Germinal center (tissue), 1 donor: ENCODE measurements at places on chromosomes 5 and 9.
A peak's percentile ranks its signal among the peaks of the same experiment; 100 is the strongest.

- no peak for DNase-seq
These were observed 17.3 kb downstream of the SIL1 start for GRCh38 chr5:139180850-139181249.

DNA sequence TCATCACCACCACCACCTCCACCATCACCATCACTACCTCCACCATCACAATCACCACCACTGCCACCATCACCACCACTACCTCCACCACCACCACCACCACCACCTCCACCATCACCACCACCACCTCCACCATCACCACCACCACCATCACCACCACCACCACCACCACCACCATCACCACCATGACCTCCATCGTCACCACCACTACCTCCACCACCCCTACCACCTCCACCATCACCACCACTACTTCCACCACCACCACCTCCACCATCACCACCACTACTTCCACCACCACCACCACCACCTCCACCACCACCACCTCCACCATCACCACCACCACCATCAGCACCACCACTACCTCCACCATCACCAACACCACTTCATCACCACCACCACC is 23.5 kb upstream of the ADCY2 start:
- DNase-seq = no peak

DNA sequence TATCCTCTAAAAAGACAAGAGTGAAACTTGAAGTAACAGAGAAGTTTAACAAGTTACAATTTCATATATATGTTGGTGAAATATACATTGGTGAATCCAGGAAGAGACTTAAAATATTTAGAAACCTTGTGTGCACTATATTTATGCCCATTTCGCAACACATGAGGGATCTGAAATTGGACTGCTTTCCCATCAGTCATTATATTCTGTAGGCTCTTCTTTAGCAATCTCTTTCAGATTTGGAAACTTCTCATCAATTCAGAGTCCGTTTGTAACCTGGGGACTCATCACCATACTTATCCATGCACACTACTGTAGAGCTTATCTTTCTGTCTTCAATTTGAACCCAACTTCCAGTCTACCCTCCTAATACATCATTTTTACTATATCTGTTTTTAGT is 2.1 kb downstream of the ITGA1 start:
- DNase-seq = no peak

- DNase-seq = no peak
These were observed 141.2 kb downstream of the LURAP1L start for GRCh38 chr9:12916042-12916441.

DNA sequence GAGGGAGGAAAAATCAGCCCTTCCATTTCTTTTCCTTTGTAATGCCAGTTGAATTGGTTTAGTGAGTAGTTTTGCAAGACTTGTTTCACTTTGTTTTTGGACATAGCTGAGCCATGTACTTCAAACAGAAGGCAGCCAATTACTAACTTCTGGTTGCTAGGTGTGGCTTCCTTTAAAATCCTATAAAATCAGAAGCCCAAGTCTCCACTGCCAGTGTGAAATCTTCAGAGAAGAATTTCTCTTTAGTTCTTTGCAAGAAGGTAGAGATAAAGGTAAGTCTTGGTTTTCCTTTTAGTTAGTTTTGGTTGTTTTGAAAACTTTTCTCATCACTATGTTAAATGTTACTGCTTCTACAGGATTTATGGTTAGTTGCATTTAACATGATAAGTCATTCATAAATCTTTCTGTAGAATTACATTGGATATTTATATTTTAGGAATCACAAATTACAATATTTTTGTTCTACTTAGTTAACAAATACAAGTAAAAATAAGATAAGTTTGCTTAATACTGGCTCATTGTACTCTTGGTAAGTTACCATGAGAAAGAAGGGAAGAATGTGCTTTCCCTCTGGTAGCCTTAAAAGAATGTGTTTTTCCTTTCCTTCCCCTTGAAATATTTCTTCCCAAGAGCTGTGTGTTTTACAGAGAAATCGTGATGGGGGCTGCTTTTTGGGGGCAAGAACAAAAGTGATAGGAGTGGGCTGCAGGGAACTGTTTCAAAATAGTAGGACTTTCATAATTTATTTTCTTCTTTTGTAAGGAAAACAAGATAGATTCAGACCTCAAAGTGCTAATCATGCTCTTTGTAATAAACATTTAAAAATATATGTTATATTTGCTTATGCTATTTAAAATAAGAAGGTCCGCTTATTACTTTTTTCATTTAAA is at the start of gene ANXA1:
ANXA1 (plus strand) TSS at position 213 of the 890 bp plus-strand sequence. CDS start 6,671 bp downstream, outside the sequence.
- DNase-seq = no peak

DNA sequence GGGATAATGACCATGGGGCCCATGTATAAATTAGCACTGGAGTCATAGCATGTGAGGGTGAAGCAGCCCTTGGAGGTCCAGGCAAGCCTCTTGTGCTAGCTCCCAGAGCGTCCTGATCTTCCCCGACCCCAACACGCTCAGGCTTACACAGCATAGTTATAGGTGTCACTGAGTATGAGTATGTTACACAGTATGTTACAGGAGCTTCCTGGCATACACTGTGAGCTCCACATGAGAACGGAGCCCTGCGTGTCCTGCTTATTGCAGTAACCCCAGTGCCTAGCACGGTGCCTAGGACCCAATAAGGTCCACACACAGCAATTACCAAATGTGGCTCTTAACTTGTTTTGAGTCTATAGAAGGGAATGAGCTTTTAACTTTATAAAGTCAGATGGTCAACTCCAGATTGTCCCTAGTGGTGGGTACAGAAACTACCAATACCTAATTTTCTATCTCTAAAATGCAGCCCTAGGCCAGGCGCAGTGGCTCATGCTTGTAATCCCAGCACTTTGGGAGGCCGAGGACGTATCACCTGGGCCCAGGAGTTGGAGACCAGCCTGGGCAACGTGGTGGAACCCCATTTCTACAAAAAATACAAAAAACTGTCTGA is 64.1 kb downstream of the PLAC8L1 start:
- DNase-seq = no peak

- DNase-seq = no peak
These were observed 100.0 kb downstream of the NLN start for GRCh38 chr5:65821966-65822365.

- DNase-seq = no peak
These were observed 51.1 kb downstream of the ENC1 start for GRCh38 chr5:74589204-74590056.

- no peak for DNase-seq
These were observed 109.3 kb upstream of the IFNE start for GRCh38 chr9:21591221-21592062.

- DNase-seq = no peak
These were observed 41.0 kb upstream of the PRDM9 start for GRCh38 chr5:23466401-23466912.

- DNase-seq = peak; percentile 30
These were observed at the start of gene SLC6A3 for GRCh38 chr5:1445313-1445688. SLC6A3 (minus strand) TSS chr5:1445440; CDS start chr5:1443197, 2,243 bp downstream.
